ENCODE measurements at places on chromosomes 7 and 10. TPM values are rescaled to one million over a fixed set of nuclear protein-coding genes. Genes with fewer than 3 reads are reported as not detected.

The TCAF2 gene
- 4.1 TPM for total RNA-seq

The UNC5B gene
- 64.6 TPM for total RNA-seq

The TPK1 gene
- 7.2 TPM for total RNA-seq

The BLNK gene
- 5.5 TPM for total RNA-seq

The RNF148 gene
- not detected for total RNA-seq

The SLC13A1 gene
- total RNA-seq: not detected

The C10orf71 gene
- total RNA-seq: not detected

The COL1A2 gene
- total RNA-seq: 3.1 TPM

The ARHGEF5 gene
- 14.9 TPM for total RNA-seq

The TYW1B gene
- total RNA-seq: 0.85 TPM

The CXCL12 gene
- total RNA-seq: not detected

The ZNF467 gene
- 1.2 TPM for total RNA-seq

The ZC3HAV1L gene
- 16.2 TPM for total RNA-seq

The VKORC1L1 gene
- 15.1 TPM for total RNA-seq

The SKIDA1 gene
- total RNA-seq: under 0.01 TPM

The CAMK2B gene
- 0.72 TPM for total RNA-seq

Measured in tracheal epithelial cell (primary cell).